Activated CD8-positive, alpha-beta memory T cell treated with anti-CD3 and anti-CD28 coated beads for 1 hour (primary cell): ENCODE measurements at places on chromosomes 3 and 15.

DNA sequence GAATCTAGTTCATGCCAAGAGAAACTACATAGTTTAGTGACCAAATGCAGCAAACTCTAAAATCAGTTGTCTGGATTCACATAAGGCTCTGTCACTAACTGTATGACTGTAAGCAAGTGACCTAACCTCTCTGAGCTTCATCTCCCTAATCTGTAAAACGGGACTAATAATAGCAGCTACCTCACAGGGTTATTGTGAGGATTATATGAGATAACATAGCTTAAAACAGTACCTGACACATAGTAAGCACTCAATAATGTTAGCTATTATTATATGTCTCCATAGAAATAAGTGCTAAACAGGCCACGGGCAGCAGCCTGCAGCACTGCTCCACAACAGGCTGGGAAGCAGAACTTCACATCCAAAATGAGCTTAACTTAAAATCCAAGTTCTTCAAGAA lies 30.2 kb downstream of the NPTN start:
- no peak for DNase-seq

DNA sequence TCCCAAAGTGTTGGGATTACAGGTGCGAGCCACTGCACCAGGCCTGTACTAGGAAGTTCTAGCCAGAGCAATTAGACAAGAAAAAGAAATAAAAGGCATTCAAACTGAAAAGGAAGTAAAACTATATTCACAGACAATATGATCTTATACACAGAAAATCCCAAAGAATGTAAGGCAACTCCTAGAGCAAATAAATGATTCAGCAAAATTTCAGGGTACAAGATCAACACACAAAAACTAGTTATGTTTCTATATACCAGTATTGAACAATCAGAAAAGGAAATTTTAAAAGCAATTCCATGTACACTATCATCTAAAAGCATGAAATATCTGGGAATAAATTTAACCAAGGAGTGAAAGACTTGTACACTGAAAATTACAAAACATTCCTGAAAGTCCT lies 180.6 kb downstream of the PDE8A start:
- DNase-seq: no peak

DNA sequence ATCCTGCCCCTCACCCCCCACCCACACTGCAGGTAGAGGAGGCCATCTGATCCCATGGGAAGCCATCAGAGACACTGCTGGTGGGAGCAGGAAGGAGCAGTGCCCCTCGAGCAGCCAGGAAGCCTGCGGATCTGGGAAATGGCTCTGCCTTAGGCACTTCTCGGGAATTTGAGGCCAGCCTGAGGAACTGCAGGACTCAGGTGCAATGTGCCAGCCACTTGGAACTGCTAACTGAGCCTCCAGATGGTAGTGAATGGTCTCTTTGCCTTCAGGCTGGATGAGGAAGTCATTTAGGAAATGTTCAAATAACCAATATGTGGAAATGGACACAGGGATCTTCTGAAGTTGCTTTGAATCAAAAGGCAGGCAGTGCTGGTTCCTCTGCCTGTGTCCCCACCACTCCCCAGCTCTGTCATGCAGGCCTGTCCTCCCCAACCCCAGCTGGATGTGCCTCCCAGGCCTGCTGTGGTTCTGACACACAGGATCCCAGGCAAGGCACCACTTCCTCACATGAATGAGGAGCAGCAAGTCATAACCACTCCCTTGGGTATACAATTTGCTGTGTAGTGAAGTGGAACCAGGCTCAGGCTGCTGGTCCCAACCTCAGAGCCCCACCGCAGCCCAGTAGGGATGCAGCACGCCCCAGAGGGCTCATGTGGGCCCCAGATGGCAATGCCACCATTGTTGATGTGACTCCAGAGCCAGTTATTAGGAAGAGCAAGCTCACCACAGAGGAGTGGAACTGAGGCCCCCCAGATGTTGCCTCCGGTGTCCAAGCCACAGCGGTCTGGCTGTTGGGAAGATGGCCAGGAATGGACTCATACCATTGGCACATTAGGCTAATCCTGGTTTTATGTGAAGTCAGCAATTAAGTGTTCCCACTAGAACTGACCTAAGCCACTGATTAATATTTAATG lies 46.5 kb upstream of the LIMD1 start:
- no peak for DNase-seq

GRCh38 chr3:150407051-150407807 lies 869 bp upstream of the TSC22D2 start:
- no peak for DNase-seq

DNA sequence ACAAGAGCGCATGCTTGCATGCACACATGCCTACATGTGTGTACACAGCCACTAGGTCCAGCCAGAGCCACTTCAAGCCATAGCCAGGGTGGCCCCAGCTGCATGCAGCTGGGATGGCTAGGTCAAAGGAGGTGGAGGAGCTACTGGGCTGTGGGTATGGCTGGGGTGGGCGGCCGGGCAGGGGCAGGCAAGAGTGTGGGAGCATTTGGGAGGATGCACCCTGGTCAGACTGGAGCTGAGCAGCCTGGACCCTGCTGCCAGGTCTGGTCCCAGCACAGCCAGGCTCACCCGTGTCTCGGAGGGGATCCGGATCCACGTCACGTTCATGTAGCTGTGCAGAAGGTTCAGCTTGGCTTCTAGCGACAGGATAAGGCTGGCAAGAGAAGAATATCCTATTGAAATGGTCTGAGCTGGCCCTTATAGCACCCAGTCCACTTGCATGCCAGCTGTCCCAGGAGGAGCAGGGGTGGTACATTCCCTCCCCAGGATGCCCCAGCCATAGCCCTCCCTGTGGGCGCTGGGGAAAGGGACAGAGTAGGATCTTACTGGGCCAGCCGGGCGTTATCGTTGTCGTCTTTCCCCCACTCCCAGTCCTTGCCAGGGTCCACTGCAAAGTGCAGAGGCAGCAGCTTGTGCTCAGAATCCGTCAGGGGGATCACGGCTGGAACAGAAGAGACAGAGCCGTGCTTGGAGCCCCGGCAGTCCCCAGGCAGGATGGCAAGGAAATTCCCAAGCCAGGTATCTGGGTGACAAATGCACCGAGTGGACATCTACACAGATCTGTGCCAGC lies 160.5 kb downstream of the KLF13 start:
- DNase-seq: no peak

DNA sequence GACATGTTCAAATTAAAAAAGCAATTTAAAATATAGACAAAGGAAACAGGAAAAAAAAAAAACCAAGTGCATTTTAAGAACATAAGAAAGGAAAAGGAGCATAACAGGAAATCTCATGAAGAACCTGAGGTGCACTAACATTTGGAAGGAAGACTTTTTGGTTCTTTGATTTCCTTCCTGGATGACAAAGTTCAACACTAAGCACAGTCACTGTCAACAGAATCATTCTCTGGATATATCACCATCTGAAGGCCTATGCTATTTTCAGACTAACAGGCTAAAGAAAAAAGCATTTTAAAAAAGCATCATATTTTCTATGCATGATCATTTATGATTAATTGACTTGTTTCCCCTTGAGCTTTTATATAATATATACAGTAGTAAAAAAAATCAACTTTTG lies 349.6 kb downstream of the PLCL2 start:
- no peak for DNase-seq

- DNase-seq: no peak
Observed at GRCh38 chr3:68448510-68449383, 483.6 kb downstream of the TAFA4 start.

DNA sequence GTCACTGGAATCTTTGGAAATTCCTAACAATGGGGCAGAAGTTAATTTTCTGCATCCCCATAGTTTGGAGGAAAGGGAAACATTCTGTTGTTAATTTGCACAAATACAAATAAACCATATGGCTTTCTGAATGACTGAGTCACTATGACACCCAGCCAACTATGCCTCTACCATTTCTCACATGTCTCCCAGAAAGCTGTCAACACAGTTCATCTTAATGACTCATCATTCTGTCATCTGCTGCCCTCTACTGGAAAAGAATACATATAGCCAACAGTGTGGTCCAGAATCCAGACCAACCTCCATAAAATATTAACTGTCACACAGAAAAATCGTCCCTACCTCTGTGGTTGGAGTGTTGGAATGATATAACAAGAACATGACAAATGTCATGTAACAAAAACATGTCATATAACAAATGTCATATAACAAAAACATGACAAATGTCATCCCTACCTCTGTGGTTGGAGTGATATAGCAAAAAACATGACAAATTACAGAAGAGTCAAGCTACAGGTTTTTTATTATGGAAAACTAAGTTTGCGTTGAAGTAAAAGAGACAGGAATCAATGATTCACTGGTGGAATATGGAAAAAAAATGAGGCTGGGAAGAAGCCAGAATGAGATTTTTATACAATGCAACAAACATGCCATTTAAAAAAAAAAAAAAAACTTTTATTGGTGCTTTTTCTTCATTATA lies 47.7 kb upstream of the GYG1 start:
- DNase-seq: no peak

DNA sequence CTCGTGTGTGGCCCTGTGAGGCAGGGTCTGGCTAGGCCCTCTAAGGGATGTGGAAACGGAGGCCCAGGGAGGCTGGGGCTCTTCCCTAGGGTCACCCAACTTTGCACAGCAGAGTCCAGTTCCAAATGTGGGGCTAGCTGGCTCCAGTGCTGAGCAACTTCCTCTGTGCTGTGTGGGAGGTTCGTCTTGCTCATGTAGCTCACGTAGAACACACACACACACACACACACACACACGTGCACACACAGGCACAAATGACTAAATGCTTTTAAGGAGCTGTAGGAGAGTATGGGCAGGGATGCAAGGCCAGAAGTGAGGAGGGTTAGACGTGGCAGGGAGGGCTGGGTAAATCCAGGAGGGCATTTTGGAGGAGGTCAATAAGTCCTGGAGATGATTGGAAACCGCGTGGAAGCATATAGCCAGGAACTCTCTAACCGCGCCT lies 213.8 kb downstream of the RPLP1 start:
- no peak for DNase-seq
